ENCODE measurements at places on chromosomes 6 and 20. TPM values are rescaled to one million over a fixed set of nuclear protein-coding genes. Genes with fewer than 3 reads are reported as not detected.

Gene HUS1B
- 0.49 TPM for polyA plus RNA-seq

DNA sequence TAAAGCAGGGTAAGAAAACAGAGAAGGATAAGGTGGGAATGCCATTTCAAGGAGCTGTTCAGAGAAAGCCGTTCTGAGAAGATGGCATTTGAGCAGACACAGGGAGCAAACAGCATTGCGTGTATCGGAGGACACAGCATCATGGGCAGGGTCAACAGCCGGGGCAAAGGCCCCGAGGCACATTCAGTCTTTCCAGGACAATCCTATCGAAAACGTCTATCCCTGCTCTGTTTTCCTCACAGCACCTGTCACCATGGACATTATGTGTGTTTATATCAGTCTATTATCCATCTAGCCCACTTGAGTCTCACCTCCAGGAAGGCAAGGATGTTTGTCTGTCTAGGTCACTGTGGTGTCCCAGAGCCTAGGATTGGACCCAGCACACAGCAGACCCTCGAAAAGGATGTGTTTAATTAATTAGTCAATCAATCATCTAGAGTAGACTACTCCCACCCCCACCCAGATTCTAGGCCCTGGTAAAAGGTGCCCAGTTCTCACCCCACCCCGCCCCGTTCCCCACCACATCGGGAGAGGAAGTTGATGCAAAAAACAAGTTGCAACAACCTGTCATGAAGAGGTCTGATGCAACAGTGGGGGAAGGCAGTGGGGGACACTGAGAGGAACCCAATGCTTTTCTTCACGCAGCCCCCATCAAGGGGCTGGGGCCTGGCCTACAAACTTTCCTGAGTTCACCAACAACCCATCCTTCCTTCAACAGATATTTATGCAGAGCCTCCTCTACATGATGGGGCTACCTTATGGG is 66.6 kb downstream of the PREX1 start:
- DNase-seq: no peak

Gene RAB23
- 14.1 TPM for polyA plus RNA-seq

DNA sequence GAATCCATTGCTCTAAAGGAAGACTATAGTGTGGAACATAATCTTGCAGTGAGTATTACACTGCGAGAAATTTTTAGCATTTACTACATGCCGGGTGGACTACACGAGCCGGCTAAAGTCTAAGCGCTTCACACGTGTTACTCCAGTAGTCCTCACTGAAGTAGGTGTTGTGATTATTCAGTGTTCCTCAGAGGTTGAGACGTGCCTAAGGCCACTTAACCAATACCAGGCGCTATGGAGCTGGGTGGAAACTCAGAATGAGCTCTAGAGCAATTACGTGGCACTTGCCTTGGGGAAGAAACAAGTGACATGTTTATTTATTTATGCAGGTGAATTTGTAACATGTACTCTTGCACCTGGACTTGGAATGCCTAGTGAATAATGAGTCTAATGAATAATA is 46.4 kb downstream of the SASH1 start:
- no peak for DNase-seq

Gene SLC24A3
- 8.2 TPM for polyA plus RNA-seq

GRCh38 chr6:168962886-168963285 is 290.8 kb downstream of the THBS2 start:
- peak; percentile 77 for DNase-seq

DNA sequence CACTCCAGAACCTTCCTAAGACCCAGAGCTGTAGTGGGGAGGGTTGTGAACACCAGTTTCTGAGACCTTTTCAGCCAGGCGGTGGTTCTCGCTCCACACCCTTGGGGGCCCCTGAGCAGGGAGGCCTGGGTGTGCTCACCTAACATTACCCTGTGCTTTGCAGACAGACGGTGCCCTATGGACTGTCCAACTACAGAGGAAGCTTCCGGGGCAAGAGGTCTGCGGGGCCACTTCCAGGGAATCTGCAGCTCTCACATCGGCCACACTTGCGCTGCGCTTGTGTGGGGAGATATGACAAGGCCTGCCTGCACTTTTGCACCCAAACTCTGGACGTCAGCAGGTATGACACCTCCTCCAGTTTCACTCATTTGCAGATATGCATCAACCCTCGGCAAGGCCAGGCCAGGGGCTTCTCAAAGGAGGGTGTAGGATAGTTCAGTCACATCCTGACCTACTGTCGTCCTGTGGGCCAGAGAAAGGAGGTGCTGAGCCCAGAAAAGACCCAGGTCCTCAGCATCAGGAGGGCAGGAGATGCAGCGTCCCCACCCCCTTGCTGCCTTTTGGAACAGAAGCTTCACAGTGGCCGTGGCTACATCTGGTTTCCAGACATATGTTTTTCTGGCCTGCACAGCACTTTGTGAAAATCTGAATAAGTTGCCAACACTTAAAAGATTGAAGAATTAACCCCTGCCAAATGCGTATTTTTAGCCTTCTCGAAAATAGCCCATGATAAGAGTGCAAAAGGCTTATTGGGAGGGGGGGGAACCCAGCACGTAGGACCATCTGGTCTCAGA is 20.6 kb downstream of the EDN3 start:
- peak; percentile 15 for DNase-seq

Gene TRDN
- 388 TPM for polyA plus RNA-seq

Gene RIPPLY2
- not detected for polyA plus RNA-seq

GRCh38 chr6:53412751-53413150 is 64.0 kb upstream of the ELOVL5 start:
- DNase-seq: no peak

DNA sequence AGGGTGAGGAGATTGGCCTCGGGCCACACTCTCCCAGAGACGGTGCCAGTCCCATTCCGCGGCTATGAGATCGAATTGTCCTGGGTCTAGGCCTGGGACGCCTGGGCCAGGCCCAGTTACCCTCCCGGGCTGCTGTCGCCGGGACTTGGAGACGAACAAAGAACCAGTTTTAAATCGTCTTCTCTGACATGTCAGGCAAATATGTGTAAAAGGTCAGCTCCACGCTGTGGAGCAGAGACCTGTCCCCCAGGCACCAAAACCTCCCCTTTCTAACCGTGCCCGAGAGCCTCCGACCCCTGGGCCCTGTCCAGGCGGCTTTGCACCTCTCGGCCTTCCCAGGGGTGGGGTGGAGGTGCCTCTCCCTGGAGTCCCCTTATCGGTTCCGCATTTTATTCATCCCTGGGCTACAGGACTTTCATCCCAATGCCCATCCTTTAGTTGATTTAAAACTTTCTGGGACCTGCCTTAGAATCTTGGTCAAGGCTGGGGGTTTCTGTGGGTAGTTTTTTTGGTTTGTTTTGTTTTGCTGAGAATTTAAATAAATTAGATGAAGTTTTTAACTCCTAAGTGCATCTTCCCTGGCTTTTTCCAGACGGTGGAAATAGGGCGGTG is 5.8 kb upstream of the TFAP2A start:
- no peak for DNase-seq

DNA sequence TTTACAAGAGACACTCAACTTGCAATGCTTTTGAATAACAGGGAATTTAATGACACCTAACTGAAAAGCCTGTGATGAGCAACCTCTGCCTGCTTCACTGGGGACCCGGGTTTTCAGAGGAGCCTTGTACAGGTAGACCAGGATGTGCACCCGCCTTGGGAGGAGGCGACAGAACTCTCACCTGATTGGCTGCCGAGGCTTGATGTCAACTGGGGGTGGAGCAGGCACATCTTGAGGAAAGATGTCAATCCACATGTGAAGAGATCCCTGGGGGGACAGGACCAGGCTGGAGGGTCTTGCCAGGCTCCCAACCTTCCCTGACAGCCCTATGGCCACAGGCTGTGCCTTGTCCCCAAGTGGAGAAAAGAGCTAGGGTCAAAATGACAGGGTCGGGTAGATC is 19.8 kb downstream of the ERGIC3 start:
- DNase-seq: peak; percentile 35

Gene PI3
- polyA plus RNA-seq: 0.38 TPM

DNA sequence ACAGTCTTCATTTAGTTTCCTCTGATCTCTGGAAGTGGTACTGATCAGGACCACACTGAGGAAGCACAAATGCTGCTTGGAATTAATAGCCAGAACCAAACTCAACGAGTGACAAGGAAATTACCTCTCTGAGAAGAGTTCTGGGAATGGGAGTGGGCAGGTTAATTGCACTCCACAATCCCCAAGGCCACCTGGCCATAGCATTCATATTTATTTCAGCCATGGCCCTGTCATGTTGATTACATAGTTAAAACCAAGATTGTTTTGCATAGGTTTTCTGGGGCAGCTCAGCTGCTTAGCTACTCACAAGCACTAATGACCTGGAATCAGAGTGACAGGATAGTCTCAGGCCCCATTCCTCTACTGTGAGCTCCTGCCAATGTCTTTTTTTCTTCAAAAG is 230.2 kb upstream of the RIMS1 start:
- DNase-seq: no peak

DNA sequence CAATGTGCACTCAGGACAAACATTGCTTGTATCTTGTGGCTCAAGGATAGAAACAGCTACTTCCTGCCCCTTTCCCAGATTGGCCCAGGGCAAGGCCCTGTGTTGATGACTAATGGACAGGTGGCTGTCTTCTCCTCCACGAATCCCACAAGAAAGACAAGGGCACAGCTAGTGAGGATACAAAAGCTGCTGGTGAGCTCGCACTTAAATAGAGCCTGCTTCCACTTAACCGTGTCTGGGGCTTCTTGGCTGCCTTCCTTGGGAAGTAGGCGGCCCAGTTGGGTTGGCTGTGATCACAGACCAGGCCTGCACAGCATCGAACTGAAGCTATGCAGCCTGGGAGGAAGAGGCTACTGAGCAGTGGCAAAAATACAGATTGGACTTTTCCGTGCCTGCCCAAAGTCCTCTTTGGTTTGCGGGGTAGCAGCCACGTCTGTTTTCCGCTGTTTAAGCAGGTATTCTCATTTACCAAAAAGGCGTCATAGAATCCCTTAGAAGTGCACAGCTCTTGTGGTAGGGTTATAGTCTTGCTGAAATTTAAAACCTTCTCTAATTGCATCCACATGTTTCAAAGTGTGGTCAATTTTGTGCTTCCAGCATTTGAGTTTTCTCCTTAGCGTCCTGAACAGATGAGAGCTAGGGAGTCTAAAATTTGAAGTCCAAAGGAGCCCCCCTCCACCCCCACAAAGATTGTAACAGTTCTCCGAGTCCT is 23.0 kb upstream of the NAA20 start:
- DNase-seq: no peak

- no peak for DNase-seq
Observed at GRCh38 chr6:12844284-12845223, 128.0 kb downstream of the PHACTR1 start.

Gene HECA
- polyA plus RNA-seq: 4.5 TPM

DNA sequence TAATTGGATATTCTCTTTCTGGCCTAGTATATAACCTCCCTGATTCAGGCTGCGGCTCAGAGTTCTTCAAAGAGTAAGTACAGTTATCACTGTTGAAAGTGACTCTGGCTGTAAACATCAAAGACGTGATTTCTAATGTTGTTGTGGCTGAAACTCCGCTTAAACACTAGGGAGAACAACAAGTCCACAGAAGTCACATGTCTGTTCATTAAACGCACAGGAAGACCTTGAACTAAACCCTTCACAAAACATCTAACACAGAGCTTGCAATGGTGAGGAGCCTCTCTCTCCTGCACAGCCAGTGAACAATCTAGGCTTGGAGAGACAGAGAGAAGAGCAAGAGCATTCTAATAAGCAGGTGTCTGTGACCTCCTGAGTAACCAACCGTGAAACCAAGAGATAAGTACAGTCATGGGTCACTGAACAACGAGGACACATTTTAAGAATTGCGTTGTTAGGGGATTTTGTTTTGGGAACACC is 249.3 kb downstream of the PRKN start:
- no peak for DNase-seq

Gene C4B
- 2.6 TPM for polyA plus RNA-seq

- DNase-seq: no peak
Observed at GRCh38 chr6:124829822-124830221, 132.4 kb upstream of the RNF217 start.

DNA sequence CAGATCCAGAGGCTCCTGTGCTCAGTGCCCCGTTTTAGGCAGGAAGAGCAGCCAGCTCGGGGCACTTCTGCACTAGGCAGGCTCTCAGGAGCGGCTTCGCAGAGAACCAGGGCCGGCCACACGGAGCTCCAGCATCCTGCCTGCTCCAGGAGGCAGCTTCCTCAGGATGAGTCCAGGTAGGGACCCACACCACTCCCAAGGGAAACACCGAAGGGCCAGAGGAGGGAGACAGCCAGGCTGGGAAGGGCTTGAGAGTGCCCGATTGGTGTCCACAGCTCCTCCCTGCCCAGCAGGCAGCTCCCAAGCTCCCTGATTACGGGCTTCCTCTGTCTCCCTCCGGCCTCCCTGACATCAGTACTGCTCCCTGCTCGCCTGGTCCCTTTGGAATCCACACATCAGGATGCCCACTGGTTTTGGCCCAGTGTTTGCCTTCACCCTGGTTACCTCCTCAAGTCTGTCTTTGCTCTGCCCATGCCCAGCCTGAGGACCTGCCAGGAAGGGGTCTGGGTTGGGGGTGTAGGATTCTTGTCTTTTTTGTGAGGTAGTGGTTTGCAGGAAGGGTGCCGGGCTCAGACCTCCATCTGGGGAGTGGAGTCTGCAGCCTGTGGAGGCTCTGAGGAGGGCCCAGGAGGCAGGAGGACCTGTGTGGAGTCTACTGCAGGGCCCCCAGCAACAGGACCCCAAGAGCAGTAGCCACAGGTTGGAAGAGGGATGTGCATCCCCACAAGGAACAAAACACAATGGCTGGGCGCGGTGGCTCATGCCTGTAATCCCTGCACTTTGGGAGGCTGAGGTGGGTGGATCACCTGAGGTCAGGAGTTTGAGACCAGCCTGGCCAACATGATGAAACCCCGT is 11.2 kb upstream of the PYGB start:
- no peak for DNase-seq

Gene ATP9A
- polyA plus RNA-seq: 3.2 TPM

DNA sequence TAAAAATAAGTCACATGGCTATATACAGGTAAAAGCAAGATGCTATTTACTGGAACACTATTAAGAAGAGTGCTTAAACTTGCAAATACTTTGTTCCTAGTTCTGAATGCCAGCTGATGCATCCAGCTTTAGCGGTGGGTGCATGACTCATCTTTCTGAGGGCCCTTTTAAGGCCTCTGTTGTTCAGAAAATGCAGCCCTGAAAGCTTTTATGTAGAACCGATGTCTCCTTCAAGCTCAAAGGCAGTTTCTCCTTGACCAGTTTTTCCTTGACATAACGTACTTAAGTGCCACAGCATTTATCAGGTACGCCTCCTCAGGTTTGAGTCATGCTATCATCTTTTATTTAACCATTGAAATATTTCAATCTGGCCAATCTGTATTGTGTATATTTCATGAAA is 82.8 kb downstream of the MLIP start:
- DNase-seq: no peak

Gene GSTA3
- polyA plus RNA-seq: not detected

DNA sequence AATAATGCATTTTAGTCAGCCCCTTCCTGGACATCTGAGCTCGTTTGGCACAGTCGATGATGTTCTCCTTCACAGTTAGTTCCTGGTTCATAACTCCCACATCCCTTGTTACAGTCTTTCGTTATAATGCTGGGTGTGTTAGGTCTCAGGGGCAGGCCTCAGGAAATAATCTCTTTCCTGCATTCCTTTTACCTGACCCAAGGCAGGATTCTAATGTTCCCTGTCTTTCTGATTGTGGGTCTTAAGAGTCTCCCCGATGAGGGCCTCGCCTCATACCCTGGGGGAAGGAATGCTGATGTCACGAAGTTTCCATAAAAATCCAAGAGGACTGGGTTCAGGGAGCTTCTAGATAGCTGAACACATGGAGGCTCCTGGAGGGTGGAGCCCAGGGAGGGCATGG is 104.0 kb upstream of the CARMIL1 start:
- no peak for DNase-seq

- DNase-seq: no peak
Observed at GRCh38 chr20:58112017-58112781, 116.3 kb downstream of the ANKRD60 start.

Gene FILIP1
- polyA plus RNA-seq: 2.8 TPM

GRCh38 chr6:139448051-139448649 is 73.7 kb upstream of the CITED2 start:
- DNase-seq: no peak

Gene HLA-G
- not detected for polyA plus RNA-seq
